ENCODE measurements at places on chromosomes 5 and 9. TPM values are rescaled to one million over a fixed set of nuclear protein-coding genes. Genes with fewer than 3 reads are reported as not detected.
A peak's percentile ranks its signal among the peaks of the same experiment; 100 is the strongest.

DNA sequence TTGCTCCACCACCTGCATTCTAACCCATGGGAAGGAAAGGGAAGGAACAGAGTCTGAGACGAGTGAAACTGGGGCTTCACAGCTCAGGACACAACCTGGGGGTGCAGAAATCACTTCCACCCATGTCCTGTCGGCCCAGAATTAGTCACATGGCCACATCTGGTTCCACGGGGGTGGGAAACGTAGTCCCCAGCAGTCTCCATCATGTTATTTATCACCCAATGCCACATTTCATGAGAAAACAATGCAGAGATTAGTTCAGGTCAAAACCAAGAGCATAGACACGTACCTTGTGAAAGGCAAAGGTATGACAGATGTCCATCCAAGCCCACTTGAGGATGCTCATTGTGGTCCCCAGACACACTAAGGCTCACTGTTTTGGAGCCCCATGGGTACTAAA is 125.1 kb downstream of the MED10 start:
- no peak for DNase-seq

DNA sequence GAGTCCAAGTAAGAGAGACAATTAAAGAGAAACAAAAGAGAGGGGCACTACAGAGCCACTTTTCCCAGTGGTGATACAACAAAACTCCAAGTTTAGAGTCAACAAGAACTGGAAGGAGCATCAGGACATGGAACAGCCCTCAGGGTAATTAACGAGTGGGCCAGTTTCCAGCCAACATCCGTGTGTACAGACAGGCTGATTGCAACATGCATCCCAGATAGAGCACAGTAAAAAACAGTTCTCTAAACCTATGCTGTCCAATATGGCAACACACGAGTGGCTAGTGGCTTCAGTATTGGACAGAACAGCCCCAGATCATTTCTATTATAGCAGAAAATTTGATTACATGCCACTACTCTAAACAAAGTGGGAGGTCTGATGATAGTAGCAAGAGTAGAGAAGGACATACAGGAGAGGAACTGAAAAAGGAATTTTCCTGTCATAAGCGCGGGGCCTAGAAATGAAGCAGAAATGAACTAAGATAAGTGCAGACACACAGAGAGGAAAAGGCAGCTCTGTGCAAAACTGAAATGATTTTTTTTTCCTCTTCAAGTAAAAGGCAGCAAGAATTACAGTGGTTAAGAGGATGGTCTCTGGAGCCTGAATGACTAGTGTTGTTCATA is 175.6 kb upstream of the CCNG1 start:
- no peak for DNase-seq

DNA sequence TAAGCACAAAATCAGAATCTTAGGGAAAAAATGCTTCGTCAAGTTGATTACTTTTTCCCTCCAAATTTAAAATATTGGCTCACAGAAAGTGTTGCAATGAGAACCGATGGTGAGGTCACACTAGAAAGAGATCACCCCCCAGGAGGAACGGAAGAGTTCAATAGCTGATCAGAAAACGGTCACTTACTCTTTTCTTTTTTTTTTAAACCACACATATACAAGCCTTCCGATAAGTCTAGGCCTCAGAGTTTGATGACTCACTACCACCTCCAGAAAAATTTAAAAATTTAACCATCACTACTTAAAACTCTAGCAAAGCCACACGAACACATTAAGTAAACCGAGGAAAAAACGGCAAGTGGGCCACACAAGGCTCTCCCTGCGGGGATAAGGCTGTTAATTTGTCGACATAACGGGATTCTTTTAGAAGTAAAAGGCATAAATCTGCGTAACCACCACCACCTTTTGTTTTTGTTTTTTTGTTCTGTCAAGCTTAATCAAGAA is 1.2 kb downstream of the SURF4 start:
- DNase-seq, result no peak

DNA sequence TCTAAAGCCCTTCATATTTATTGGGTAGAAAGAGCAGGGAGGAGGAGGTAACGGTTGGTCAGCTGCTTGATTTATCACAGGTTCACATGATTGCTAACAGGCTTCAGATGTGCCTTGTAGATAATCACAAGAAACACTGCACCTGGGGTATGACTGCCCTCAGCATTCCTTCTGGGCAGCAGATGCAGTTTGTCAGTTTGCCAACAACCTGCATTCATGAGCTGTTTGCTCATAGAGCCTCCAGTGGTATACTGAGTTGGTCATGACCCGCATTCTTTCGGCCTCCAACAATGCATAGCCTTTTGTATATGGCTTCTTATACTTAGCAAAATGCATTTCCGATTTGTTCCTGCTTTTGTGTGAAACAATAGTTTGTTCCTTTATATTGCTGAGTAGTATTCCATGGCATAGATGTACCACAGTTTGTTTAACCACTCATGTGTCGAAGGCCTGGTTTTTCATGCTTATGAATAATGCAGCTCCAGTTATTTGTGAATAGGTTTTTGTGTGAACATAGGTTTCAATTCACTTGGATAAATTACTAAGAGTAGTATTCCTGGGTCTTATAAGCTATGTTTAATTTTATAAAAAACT is 83.6 kb downstream of the ARHGEF28 start:
- DNase-seq, result no peak

GRCh38 chr5:170849374-170849773 is 12.4 kb upstream of the RANBP17 start:
- DNase-seq, result no peak

- DNase-seq, result no peak
Observed at GRCh38 chr5:171597946-171598640, 178.6 kb downstream of the FGF18 start.

DNA sequence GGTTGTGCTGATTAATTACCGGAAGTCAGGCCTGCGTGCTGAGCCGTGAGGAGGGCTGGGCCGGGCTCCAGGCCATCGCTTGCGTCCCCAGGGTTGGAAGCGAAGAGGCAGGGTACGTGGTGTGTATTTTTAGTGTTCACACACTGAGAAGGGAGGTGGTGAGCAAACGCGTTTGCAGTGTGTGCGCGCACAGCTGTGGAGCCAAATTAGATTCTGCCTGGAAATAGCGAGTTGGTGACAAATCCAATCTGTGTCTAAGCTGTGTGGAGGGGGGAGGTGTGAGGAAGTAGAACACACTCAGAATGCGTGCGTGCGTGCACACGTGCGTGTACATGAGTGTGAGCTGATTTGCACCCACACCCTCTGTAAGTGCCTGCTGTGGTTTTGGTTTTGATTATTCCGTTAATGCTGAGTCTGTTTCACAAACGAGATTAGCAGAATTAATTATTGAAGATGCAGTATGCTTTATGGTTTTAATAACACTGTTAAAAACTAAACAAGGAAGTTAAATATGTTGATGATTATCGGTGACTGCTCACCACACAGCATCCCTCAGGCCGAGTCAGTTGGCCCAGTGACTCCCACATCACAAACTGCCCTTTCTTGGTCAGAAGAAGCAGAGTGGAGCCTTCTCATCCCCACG is 111.8 kb upstream of the FCN2 start:
- no peak for DNase-seq

DNA sequence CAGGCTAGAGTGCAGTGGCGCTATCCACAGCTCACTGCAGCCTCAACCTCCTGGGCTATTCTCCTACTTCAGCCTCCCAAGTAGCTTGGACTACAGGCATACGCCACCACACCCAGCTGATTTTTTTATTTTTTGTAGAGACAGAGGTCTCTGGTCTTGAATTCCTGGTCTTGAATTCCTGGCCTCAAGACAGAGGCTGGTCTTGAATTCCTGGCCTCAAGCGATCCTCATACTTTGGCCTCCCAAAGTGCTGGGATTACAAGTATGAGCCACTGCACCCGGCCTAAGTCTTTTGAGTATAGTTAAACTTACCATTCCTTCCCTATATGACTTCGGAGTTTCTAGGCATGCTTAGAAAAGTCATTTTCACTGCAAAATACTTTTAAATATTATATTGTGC is 29.4 kb downstream of the ECPAS start:
- no peak for DNase-seq

GRCh38 chr5:11076945-11077613 is 316.0 kb upstream of the DAP start:
- DNase-seq, result no peak

DNA sequence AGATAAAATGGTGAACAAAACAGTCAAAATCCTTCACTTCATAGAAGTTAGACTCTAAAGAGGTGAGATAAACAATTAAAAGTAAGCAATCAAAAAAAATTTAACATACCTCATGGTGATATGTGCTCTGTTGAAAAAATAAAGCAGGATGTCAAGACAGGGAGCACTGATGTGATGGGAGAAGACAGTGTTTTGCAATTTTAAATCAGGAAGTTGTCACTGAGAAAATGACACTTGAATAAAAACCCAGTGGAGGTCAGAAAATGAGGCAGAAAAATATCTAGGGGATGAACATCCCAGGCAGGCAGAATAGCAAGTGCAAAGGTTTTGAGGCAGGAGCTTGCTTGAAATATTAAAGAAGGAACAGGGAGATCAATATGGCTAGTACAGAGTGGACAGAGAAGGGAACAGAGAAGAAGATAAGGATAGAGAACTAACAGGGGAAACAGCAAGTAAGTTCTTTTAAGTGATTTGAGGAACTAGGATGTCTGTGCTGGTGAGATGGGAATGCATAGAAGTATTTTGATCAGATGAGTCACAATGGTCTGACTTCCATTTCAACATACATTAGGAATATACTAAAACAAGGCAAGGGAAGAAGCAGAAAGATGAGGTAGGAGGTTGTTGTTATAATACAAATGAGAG is 130.4 kb downstream of the CHSY3 start:
- no peak for DNase-seq

DNA sequence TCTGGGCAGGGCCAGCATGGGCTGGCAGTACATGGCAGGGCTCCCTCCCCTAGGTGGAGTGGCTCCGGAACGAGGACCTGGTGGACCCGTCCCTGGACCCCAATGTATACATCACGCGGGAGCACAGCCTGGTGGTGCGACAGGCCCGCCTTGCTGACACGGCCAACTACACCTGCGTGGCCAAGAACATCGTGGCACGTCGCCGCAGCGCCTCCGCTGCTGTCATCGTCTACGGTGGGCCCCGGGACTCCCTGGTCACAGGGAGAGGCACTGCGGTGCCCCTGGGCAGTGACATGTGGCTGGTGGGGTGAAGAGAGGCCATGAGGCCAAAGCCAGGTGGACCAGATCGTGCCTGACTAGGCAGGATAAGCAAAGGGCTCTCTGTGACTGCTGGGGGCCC is 30.4 kb downstream of the HK3 start:
- DNase-seq, result no peak

GRCh38 chr5:172919525-172920446 is 39.4 kb upstream of the RPL26L1 start:
- no peak for DNase-seq

GRCh38 chr5:143165049-143165880 is 238.2 kb downstream of the NR3C1 start:
- DNase-seq, result no peak

- DNase-seq, result peak; percentile 56
Observed at GRCh38 chr5:98929710-98930298, 997 bp upstream of the CHD1 start.

DNA sequence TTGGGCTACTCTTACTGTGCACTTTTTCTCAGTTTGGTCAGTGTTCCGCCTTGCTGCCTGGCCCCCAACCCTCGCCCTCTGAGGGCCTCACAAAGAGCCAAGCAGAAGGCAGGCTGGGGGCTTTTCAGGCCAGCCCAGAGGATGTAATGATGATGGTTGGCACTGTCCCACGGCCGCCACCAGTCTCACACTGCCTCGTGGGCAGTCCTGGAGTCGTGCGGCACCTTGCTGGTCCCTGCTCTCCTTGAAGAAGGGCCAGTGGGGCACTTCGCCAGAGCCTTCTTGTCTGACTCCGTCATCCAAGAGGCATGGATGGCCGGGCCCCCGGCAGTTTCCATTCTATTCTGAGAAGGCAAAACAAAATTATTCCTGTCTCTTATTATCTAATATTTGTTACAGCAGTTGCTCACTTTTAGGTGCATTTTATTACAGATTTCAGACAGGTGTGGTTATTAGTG is 21.0 kb downstream of the TENT4A start:
- DNase-seq, result no peak

DNA sequence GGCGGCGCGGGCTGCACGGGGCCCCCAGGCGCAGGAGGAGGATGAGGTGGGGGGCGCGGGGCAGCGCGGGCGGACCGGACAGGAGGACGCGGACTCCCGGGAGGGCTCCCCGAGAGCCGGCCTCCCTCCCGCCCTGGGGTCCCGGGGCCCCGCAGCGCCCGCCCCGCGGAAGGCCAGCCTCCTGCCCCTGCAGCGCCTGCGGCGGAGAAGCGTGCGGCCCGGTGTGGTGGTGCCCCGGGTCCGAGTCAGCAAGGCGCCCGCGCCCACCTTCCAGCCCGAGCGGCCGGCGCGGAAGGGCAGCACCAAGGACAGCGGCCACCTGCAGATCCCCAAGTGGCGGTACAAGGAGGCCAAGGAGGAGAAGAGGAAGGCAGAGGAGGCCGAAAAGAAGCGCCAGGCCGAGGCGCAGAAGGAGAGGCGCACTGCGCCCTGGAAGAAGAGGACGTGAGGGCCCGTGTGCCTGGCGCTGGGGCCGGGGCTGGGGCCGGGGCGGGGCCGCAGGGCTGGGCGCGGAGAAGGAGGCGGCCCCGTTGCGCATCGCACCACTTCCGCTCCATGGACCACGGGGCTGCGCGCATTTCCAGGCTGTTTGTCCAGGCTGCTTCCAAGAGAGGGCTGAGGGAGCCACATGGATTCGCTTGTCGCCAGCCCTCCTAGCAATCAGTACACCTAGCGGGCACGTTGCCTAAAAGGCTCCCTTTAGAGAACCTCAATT is 86.0 kb downstream of the ANKRD33B start:
- DNase-seq, result peak; percentile 79

DNA sequence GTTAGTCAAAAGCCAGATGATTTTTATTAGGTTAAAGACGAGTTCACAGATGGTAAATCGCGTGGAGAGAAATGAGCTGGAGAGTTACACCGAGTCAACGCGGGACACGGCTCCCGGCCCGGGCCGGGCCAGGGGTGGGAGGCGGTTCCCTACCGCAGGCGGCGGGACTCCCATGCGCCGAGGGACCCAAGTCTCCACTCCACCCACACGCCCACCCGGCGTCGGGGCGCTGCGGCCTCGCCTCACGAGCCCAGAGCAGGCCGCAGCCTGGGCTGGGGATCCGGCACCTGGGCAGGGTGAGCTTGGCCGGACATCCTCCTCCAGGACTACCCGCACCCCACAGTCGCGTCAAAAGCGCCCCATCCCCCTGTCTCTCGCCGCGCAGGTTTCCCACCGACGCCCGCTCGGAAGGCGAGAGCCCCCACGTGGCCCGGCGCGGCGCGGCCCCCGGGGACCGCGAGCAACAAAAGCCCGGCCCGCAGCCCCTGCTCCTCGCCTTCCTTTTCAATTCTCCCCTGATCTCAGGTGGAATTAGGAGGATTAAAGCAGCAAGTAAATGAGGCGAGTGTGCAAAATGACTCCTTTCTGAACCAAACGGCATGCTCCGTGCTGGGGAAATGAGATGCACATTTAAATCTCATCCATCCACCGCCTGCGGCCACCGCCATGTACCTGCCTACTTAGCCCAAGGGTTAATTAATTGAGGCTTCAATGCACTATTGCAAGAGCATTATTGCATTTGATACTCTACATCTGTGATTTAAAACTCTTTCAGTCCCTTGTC is 196.5 kb upstream of the TBCA start:
- no peak for DNase-seq

GRCh38 chr5:105849701-105850100 is 1821.0 kb downstream of the EFNA5 start:
- no peak for DNase-seq

GRCh38 chr9:10700291-10700690 is 87.5 kb upstream of the PTPRD start:
- DNase-seq, result no peak

Gene GABRG2
- polyA plus RNA-seq, result not detected

Gene SPINK6
- not detected for polyA plus RNA-seq

Gene PPWD1
- 16.5 TPM for polyA plus RNA-seq

Gene GABRB2
- polyA plus RNA-seq, result 0.90 TPM

Gene OLFML2A
- polyA plus RNA-seq, result 5.1 TPM

Gene CD74
- polyA plus RNA-seq, result 1,887 TPM

Gene IL3
- not detected for polyA plus RNA-seq
